ENCODE measurements at places on chromosomes 6 and 20.

DNA sequence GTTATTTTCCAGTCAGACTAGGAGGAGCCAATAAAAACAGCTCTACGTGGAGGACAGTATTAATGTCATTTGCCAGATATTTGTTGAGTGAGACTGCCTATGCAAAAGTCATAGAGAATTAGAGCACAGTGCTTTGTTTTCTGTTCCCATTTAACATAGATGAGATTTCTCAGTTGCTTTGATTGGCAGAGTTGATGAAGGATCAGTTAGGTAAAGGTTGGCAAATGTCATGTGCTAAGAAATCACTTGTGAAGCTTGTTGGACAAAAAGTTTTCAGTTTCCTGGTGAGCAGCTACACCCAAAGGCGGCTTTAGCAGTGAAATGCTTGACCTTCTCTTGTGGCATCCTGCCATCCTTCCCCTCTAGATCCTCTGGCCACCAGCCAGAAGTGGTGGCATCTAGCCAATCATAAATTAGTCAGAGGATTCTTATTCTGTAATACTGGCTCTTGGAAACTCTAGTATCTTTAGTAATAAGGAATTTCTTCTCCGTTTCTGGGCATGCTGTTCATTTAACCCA, 37.0 kb downstream of the BCKDHB start:
- no peak for DNase-seq

DNA sequence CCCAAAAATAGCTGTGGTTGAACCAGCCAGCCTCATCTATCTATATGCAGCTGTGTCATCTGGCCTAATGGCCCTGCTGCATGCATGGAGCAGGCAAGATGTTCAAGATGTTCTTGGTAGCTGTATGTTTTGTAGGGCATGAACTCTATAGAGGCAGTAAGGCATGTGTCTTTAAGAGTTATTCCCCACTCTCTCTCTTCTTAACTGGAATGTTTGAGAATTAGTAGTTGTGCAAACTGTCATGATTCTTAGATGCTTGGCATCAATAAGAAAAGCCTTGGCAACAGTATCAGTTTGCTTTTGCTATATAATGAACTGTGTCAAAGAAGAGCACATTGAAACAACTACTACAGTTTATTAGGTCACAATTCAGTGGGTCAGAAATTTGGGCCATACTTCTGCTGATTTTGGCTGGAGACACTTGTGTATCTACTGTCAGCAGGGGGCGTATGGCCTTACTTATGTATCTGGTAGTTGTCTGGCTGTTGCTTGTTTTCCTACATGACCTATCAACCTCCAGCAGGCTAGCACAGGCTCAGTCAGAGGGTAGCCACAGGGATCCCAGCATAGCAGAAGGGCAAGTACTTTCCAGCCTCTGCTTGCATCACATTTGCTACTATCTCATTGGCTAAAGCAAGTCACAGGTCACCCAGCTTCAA, 56.1 kb upstream of the LAMP5 start:
- no peak for DNase-seq

DNA sequence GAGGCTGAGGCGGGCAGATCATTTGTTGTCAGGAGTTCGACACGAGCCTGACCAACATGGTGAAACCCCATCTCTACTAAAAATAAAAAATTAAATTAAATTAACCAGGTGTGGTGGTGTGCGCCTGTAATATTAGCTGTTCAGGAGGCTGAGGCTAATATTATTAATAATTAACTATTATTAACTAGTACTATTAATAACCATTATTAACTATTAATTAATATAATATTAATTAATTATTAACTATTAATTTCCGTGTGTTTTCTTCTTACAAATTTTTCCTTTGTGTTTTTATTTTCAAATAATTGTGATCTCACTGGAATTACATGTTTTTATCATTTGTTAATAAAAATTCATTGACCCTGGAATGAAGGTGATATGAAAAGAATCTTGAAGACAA, 557.4 kb upstream of the ADGRB3 start:
- no peak for DNase-seq

- no peak for DNase-seq
Measured at GRCh38 chr20:38727607-38728190, 3.4 kb downstream of the SLC32A1 start.

GRCh38 chr6:17600527-17601385, 654 bp downstream of the FAM8A1 start:
- DNase-seq = peak; percentile 75

- no peak for DNase-seq
Measured at GRCh38 chr20:17761604-17762003, 61.8 kb downstream of the BANF2 start.

- no peak for DNase-seq
Measured at GRCh38 chr6:52727908-52728307, 35.4 kb downstream of the GSTA2 start.

GRCh38 chr6:30570740-30571074, 535 bp upstream of the ABCF1 start:
- DNase-seq = no peak

GRCh38 chr6:25279748-25280343, 672 bp downstream of the CARMIL1 start:
- peak; percentile 19 for DNase-seq

- DNase-seq = no peak
Measured at GRCh38 chr6:41900861-41901260, 5.7 kb upstream of the USP49 start.

DNA sequence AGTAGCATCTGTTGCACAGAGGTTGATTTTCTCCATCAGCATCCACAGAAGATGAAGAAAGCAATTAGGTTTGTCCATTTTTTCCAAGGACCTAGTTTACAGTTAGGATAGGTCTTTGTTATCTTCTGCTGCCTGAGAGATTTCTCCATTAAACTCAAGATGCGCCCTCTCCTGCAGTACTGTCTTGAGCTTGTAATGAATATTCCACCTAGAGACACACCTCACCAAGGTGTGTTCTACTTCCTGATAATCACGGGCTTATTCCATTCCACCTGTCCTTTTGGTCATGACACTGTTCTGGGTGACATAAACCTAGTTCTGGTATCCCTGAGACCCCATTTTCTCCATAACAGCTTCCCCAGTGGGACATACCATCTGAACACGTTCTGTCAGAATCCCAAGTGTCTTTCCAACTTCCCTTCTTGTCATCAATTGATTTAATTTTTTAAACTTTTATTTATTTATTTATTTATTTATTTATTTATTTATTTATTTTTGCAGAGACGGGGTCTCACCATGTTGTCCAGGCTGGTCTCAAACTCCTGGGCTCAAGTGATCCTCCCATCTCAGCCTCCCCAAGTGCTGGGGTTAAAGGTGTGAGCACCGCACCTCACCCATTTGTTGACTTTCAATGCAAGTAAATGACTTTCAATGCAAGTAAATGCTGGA, 75.6 kb upstream of the HS3ST5 start:
- DNase-seq = no peak

DNA sequence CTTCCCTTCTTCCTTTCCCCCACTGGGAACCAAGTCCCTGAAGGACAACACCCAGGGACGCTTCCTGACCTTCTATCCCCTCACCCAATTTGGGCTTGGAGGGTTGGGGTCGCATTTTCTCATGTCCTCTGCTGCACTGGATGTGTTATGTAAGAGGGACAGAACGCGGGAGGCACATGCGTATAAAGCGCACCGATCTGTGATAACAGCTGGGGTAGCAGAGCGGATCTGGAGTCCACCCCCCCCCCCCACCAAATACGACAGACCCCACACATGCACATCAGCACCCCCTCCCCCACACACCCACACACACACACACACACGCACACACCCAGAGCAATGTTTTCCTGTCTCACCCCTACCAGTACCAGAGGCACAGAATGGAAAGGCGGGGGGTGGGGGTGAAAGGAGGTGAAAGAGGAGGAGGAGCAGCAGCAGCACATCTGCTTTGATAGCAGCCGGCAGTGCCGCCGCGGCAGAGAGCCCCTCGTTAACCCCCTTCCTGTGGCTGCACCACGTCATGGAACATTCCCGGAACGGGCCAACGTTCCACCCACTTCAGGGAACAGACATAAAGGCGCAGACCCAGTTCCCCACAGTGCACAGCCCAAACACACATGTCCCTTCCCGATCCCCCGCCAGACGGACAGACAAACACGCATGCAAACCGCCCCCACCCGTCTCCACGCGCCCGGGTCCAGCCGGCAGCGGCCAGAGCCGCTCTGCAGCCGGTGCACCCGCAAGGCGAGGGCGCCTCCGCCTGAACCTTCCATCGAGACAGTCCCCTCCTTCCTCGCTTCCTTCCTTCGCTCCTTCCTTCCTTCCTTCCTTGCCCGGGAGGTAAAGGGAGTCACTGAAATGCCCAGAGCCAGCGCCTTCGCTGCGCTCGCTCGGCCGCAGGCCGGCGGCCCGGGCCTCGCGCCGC, 590 bp downstream of the HIVEP2 start:
- DNase-seq = peak; percentile 55

DNA sequence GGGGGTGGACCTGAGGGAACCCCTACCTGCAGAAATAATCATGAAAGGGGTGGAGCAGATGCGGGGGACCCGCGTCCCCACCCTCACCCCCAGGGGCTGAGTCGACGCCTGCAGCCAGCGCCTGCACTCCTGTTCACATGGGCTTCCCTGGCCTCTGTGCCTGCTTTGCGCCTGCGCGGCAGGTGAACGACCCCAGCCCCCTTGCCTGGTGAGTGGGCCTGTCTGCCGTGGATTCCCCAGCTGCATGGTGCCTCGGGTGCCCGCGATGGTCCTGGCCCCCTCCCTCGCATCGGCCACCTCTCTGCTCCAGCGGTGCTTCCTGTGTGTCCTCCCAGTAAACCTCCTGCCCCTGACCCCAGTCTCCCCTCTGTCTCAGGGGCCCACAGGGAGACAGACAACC, 18.8 kb upstream of the NTSR1 start:
- DNase-seq = no peak

GRCh38 chr20:49231471-49231870, 12.3 kb downstream of the DDX27 start:
- no peak for DNase-seq

GRCh38 chr6:30543821-30544220, 12.5 kb downstream of the GNL1 start:
- no peak for DNase-seq

DNA sequence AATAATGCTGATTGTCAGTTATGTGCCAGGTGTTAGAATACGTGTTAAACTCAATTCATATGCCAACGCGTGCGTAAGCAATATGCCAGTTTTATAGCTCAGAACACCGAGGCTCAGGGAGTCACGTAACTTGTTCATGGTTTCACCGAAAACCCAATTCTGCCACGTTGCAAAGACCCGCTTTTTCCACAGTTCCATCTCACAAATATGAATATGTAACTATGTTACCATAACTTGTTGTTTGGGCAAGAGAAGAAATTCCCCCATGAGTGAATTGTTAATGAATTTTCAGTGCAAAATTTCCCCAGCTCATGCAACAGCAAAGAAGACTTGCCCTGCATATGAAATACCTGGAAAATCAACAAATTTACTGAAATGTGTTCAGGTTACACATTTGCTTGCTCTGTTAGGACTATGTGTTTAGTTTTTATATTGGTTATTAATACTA, 30.1 kb downstream of the SF3B5 start:
- no peak for DNase-seq

DNA sequence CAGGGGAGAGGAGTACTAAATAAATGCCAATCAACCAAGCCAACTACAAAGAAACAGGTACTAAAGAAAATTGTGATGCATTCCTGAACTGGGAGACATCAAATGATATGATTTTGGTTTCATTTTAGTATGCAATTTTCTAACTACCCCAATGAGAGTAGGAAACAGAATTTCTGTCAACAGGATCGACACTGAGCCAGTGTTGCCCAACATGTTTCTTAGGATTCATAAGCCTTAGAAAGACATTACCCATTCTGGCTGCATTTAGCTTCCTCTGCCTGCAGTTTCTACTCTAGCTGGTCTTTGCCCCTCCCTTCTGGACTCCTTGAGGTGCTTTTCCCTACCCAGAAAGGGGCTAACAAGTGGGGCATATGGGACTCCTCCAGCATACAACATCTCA, 49.8 kb downstream of the KCTD20 start:
- DNase-seq = no peak

DNA sequence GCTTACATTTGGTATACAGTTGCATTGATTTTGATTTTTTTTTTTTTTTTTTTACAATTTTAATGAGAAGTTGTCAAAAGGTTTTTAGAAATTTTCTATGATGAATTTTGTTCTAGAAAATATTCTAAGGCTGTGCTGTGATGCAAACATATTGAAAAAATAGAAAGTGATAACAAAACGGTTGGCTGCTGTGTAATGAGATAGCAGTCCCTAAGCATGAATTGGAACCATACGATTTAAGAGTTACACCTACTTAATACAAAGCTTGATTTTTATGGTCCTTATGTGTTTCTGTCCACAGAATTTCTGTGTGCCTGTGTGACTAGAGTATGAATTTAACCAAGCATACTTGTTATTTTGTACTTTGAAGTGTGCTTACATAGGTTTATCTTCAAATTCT, 12.1 kb downstream of the HIVEP1 start:
- no peak for DNase-seq

DNA sequence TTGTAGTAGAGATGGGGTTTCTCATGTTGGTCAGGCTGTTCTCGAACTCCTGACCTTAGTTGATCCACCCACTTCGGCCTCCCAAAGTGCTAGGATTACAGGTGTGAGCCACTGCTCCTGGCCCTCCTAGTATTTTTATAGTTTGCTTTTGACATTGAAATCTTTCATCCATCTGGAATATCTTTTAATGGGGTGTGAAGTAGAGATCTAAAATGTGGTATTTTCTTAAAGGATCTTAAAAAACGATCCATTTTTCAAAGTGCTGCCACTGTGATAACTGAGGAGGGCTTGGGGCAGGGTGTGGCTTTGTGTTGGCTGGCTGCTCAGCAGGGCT, 23.1 kb downstream of the CDS2 start:
- DNase-seq = no peak

DNA sequence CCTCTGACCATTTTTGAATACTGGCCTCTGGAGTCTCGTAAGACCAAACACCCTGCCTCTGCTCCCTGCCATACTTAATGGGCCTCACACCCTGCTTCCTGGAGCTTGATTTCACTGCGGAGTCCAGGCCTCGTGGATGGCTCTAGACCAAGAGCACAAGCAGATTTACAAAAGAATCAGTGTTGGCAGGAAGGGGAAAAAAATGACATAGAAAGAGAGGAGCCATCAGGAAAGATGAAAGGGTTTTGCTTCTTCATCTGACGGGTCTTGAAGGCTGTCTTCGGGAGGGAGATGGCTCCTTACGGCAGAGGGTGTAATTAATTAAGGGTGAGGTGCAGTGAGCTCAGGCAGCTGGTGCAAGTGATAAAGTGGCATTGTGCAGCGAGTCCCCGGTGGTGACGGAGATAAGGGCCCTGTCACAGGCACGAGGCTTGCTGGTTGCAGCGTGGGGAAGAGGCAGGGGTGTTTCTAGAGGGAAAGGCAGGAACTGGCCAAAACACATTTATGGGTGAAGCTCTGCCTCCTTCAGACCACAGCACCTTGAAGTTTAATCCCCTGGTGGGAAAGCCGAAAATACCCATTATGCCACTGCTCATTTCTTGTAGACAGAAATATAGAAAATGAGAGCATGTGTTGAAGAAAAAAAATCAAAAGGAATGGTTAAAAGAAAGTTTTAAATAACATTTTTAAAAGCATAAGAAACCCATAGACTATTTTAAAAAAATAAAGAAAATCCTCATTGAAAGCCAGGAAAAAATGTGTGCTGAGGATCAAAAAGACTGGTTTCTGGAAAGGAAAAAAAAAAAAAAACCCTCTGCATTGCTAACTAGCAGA, 128.6 kb upstream of the LRFN2 start:
- DNase-seq = peak; percentile 90
